ENCODE measurements at places on chromosomes 7 and 10. TPM values are rescaled to one million over a fixed set of nuclear protein-coding genes. Genes with fewer than 3 reads are reported as not detected.

DNA sequence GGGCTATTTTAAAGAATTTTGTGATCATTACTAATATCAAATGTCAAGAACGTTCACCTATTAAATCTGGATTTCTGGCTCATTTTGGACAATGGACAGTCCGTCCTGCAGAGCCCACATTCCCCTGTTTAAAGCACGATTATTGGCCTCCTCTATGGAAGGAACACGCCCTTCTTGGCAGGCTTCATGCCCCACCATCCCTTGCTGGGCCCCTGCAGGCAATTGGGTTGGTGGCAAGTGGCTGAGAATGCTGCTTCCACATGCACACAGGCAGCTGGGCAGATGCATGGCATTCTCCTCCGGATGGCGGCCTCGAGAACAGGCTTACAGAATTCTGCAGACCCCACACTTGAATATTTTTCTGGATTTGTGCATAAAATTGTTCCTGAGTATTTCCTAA lies 305.8 kb upstream of the MKI67 start:
- H3K4me1 ChIP-seq: no peaks in the 10 kb centered on the region
- H3K27me3 ChIP-seq: no peaks in the 10 kb centered on the region
- H3K36me3 ChIP-seq: no peaks in the 10 kb centered on the region
- H3K4me3 ChIP-seq: no peak overlapping the region
- no peak overlapping the region for H3K27ac ChIP-seq
- no peak for DNase-seq

DNA sequence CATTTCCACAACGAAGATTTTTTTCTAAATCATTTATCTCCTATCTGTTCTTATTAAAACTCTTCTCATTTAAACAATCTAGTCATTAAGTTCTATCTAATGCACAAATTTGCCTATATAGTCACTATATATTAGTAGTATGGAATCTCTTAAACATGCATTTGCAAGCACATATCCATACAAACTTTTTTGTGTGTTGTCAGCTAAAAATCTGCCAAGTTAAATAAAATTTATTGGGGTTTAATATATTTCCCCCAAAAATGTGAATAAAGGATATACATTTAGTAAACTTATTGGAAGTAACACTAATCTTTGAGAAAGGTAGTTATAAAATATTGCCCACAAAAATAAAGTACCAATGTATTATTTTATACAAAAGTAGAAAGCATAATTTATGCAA lies 55.3 kb downstream of the ORC5 start:
- H3K27me3 ChIP-seq: no peaks in the 10 kb centered on the region
- no peaks in the 10 kb centered on the region for H3K4me1 ChIP-seq
- H3K36me3 ChIP-seq: peaks cover 7% of the 10 kb centered on the region
- no peak overlapping the region for H3K4me3 ChIP-seq
- no peak for DNase-seq
- no peak overlapping the region for H3K27ac ChIP-seq

- no peak for DNase-seq
- H3K27ac ChIP-seq: no peak overlapping the region
- no peaks in the 10 kb centered on the region for H3K4me1 ChIP-seq
- H3K27me3 ChIP-seq: no peaks in the 10 kb centered on the region
These were observed 47.9 kb upstream of the ITPRID1 start for GRCh38 chr7:31466036-31466435.

- peaks cover 10% of the 10 kb centered on the region for H3K27me3 ChIP-seq
- no peak overlapping the region for H3K4me3 ChIP-seq
- H3K4me1 ChIP-seq: peaks cover 21% of the 10 kb centered on the region
- no peak overlapping the region for H3K27ac ChIP-seq
- no peak for DNase-seq
These were observed 254.8 kb upstream of the PITRM1 start for GRCh38 chr10:3427347-3427746.

ZNF25 gene
- total RNA-seq: 7.9 TPM

LRRC61 gene
- 27.5 TPM for total RNA-seq

CYP2C18 gene
- 1.2 TPM for total RNA-seq

AKR1B15 gene
- total RNA-seq: not detected

SPACDR gene
- 2.7 TPM for total RNA-seq
